ENCODE measurements at places on chromosomes 3 and 15. TPM values are rescaled to one million over a fixed set of nuclear protein-coding genes. Genes with fewer than 3 reads are reported as not detected.

Gene RPP25
- total RNA-seq: 3.3 TPM

Gene LYSMD2
- 7.5 TPM for total RNA-seq

GRCh38 chr3:108123326-108123725 is 32.5 kb upstream of the CD47 start:
- DNase-seq: no peak

DNA sequence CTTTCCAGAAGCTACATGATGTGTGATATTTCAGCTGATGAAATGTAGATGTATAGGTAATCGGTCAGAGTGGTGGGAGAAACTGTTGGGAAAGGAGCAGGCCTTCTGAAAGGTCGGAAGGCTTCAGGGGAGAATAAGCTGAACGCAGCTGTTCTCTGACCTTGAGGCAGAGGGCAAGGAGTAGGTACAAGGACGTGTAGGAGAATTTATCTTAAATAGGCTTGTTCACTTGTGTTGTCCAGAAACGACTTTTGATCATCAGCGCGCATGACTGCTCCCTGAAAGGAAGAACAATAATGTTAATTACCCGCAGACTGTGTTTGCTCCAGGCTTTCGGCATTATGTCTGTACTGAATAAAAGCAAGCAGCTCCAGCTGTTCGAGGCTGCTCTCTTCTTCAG is 39.6 kb downstream of the GPR160 start:
- peak; percentile 69 for DNase-seq

- DNase-seq: no peak
These were observed 140.6 kb upstream of the TBC1D5 start for GRCh38 chr3:17882981-17883380.

DNA sequence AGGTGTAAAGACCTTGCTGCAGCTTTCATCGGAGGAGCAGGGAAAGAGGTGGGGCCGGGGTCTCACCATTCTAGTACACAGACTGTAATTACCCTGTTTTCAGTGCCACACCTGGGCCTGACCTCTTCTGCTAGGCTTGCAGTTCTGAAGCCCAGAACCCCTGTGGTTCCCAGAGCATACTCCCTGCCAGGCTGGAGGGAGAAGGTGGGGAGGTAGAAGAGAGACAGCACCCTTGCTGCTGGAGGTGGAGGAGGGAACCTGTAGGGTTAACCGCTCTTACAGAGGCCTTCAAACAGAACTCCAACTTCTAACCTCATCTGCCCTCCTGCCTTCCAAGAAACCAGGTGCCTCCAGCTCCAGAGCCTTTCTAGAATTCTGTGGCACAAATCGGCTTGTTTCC is 27.0 kb downstream of the PCOLCE2 start:
- DNase-seq: no peak

Data from renal cortical epithelial cell (primary cell).